ENCODE measurements at places on chromosomes 1 and 21. TPM values are rescaled to one million over a fixed set of nuclear protein-coding genes. Genes with fewer than 3 reads are reported as not detected.

The DARS2 gene
- total RNA-seq = 27.5 TPM

The EFNA3 gene
- 0.53 TPM for total RNA-seq

The FAM72D gene
- 0.86 TPM for total RNA-seq

The DNAJC28 gene
- total RNA-seq = 0.18 TPM

The TEX50 gene
- total RNA-seq = not detected

The TMEM81 gene
- total RNA-seq = 3.2 TPM

The TPTE gene
- total RNA-seq = not detected
